IPS DF 19.7 (cell line): ENCODE measurements at places on chromosomes 1 and 21.

DNA sequence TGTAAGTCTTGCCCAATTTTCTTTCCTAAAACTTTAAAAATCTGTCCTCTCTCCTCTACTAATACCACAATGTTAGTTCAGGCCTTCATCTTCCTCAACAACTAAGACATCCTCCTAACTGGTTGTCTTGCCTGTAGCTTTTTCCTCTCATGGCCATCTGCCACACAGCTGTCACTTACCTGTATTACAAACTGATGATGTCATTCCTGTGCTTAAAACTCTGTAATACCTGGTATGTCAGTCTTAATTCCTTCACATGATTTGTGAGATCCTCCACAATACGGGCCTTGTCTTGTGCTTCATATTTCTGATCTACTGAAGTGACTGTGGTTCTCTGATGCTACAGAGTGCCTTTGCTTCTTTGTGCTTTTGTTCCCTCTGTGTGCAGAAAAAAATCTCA, 9.8 kb downstream of the MRPS14 start:
- DNase-seq, result no peak

GRCh38 chr1:202038688-202039346, 28.4 kb downstream of the ELF3 start:
- no peak for DNase-seq

DNA sequence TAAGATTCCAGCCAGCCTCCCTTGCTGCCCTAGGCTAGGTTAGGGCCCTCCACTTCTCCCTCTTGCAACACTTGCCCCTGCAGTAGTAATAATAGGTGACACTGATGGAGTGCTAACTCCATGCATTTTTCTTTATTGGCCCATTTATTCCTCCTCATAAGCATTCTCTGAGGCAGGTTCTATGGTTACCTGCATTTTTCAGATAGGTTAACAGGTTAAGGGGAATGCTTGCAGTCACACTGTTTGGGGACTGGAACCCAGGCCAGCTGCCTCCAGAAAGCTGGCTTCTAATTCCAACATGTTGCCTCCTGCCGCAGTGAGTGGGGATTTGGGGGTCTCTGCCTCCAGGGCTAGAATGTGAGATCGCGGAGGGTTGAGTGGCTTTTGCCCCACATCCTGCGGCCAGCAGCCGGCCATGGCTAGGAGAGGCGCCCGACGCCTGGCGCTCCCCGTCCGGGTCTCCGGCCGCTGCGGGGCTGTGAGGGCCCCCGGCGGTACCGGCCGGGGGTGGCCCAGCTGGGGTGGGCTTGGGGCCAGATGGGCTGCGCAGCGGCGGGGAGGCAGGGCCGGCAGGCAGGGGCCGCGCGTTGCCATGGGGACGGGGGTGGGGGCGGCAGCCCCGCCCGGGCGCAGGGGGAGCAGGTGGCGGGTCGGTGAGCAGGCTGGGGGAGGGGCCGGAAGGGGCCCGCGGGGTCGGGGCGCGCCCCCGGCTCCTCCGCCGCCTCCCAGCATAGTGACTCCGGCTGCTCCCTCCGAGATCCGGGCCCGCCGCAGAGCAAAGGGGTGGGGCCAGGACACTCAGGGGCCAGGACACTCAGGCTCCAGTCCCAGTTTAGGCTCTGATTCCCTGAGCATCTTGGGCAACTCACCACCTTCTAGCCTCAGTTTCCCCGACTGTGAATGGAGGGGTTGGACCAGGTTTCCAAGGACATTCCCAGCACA, 68.4 kb upstream of the SSBP3 start:
- no peak for DNase-seq

GRCh38 chr21:24339406-24339805, 1267.9 kb downstream of the MRPL39 start:
- DNase-seq, result no peak

GRCh38 chr1:30550365-30551220, 172.8 kb downstream of the MATN1 start:
- DNase-seq, result no peak

GRCh38 chr1:11869650-11870207, 11.0 kb upstream of the NPPB start:
- DNase-seq, result no peak

GRCh38 chr1:160704250-160704649, 7.4 kb downstream of the CD48 start:
- no peak for DNase-seq

DNA sequence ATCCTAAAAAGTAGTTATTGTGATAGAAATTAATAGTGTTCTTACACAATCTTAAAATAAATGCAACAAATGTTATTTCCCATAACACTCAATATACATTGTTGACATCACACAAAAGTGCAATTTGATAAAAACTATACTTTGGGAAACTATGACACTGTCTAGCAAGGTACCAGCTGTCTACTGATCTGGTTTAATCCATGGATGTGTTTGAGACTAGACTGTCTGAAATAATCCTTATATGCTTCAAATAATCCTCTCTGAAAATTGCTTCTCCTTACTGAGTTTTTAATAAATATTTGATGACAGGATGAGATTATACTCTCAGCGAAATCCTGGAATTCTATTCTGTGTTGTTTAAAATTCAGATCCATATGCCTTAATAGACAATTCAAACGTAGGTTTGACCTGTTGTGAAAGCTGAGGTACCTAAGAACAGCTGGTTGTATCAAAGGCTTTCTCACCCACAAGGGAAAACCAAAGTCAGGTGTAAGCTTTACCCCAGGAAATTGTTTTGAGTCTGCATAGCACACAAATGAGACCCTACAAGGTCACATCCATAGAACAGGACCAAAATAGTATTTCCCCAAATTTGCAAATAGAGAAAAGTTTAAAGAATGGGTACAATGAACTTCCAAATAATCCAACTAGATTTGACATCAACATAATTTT, 8.8 kb upstream of the GFI1 start:
- DNase-seq, result no peak

GRCh38 chr1:186977266-186977957, 148.7 kb downstream of the PLA2G4A start:
- no peak for DNase-seq

DNA sequence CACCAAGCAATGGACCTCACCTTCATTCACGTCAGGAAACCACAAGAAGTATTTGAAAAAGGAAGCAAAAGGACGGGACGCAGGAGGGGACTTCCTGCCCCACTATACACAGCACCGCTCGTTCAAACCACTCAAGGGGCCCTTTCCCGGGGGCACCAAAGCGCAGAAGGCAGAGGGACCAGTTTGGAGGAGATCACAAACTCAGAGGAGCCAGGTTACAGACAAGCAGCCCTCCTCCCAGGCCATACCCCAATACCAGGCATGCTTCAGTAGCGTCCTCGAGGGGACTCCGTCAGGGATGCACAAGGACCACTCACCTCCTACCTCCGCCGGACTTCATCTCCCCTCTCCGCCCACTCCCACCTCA, 685 bp downstream of the CRTC2 start:
- no peak for DNase-seq

DNA sequence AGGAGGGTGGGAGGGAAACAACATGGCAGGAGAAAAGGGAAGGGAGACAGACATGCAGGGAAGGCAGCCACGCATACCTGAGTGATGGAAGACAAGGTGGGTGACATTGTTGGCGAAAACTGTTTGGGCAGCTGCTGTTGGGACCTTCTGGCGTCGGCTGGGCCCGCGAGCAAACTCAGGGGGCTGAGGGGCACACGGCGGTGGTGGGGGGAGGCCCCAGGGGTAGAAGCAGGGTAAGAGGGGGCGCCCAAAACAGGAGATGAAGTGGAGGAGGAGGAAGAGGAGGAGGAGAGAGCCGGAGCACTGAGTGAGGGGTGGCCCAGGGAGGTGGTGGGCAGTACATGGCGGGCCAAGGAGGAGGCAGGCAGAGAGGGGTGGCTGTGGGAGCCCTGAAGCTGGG, 4.7 kb upstream of the DENND4B start:
- DNase-seq, result no peak
